ENCODE measurements at places on chromosomes 4 and X. TPM values are rescaled to one million over a fixed set of nuclear protein-coding genes. Genes with fewer than 3 reads are reported as not detected.

Gene MUC7
- not detected for total RNA-seq

Gene C1QTNF7
- total RNA-seq, result 1.4 TPM

Gene KLF8
- 1.9 TPM for total RNA-seq

Gene SFRP2
- total RNA-seq, result not detected

Gene RGS12
- 10.2 TPM for total RNA-seq

Gene GRPEL1
- 25.9 TPM for total RNA-seq

Gene ZNF157
- 0.28 TPM for total RNA-seq

Gene SSX4B
- total RNA-seq, result not detected

Gene FGFBP1
- total RNA-seq, result not detected

Gene STX18
- total RNA-seq, result 22.2 TPM

Data from regular cardiac myocyte (primary cell).